ENCODE measurements at places on chromosomes 7 and 10.

GRCh38 chr7:138029126-138029525 lies 27.2 kb upstream of the CREB3L2 start:
- DNase-seq = no peak

DNA sequence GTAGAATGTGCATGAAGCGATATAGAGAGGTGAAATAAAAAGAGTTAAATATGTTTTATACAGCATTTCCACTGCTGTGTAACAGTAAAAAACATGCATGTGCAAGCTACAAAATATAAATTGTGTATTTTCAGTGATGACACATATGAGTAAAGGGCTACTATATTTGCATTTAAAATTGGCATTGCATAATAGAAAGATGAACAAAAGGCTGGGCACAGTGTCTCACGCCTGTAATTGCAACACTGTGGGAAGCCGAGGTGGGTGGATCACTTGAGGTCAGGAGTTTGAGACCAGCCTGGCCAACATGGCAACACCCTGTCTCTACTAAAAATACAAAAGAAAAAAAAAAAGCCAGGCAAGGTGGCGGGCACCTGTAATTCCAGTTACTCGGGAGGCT lies 79.8 kb upstream of the CCDC71L start:
- no peak for DNase-seq

DNA sequence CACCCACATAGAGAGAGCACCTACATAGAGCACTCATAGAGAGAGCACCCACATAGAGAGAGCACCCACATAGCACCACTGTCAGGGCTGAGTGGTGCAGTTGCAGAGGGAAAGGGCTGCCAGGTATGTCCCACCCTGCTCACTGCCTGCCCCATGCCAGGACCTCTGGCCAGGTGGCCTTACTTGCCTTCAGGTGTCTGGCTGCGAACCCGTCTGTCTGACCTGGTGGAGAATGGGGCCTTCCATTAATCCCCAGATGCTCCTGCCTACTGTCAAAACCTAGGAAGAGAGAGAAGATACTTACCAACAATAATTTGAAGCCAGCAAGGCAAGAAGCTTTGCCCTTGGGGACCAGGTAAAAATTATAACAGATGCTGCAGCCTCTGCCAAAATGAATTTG lies 51.1 kb downstream of the INSIG1 start:
- DNase-seq = no peak

DNA sequence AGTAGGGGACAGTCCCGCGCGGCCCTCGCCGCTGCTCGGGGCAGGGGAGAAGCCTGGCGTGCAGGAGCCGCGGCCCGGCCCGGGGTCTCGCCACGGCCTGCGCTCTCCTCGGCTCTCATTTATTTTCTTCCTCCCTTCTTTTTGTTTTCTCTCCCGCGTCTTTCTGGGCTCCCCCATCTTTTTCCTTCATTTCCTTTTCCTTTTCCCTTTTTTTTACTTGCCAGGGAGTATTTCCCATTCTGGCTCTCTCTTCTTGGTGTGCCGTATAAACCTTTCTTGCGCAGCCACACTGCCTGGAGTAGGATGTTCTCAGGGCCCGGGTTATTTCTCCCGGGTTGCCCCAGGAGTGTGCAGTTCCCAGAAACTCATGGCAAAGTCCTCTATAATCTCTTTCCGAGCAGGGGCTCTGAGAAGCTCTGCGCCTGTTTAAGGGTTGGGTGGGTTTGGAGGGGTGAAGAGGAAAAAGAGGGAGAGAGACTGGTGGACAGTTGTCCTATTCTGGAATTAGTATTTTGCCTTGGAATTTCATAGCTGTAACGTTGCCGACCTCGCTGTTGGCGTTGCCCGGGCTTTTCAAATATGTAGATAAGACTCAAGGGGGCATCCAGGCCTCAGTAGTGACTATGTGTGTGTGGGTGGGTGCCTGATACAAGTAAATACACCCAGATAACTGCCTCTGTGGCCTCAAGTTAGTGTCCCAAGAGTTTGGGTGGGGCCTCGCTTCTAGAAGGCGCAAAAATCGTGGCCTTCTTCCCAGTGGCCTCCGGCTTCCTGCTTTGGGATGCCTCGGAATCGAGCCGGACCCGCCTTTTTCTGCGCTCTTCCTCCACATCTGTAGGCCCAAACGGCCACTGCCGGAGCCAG lies 4.3 kb upstream of the ZNF503 start:
- no peak for DNase-seq

GRCh38 chr10:44042075-44042770 lies 342.7 kb downstream of the CXCL12 start:
- no peak for DNase-seq

DNA sequence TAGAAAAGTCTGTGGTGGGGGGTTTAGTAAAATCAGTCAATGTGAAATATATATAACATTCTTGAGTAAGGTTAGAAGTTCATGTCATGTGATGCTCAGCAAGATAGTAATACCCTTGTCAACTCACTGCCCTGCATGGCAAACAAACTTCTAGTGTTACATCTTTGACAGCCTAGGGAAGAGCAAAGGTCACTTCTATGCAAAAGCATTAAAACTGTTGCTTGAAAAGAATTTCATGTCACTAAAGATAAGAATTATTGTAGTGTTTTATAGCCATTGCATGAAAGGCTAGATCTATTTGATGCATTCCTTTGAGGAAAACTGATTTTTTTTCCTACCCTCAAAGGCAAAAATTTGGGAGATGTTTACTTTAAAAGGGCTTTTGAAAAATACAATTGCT lies 176.0 kb downstream of the SKAP2 start:
- no peak for DNase-seq

GRCh38 chr10:105969884-105970377 lies 1194.6 kb downstream of the SORCS1 start:
- no peak for DNase-seq

DNA sequence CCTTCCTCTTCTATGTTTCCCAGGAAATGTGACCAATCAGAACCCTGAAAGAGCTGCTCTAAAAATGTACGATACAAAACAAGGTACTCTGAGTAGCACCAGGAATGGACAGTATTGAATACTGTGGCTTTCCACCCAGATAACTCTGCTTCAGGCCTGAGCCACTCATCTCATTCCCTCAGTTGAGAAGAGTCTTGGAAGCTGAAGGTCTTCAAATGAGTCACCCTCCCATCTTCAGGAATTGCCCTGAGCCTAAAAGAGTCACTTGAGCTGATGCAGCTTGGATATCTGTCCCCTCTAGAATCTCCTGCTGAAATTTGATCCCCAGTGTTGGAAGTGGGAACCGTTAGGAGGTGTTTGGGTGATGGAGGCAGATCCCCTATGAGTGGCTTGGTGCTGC lies 210.4 kb downstream of the DGKI start:
- DNase-seq = no peak

DNA sequence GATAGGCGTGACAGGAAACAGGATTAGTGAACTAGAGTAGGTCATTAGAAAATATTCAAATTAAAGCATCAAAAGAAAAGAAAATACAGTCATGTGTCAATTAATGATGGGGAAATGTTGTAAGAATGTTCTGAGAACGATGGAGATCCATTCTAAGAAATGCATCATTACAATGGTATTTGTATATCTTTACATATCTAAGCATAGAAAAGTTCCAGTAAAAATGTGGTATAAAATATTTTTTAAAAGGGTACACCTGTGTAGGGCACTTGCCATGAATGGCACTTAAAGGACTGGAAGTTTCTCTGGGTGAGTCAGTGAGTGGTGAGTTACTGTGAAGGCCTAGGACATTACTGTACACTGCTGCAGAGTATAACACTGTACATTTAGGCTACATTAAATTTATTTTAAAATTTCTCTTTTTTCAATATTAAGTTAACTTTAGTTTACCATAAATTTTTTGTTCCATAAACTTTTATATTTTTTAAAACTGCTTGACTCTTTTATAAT lies 282.5 kb downstream of the BMPER start:
- DNase-seq = no peak

DNA sequence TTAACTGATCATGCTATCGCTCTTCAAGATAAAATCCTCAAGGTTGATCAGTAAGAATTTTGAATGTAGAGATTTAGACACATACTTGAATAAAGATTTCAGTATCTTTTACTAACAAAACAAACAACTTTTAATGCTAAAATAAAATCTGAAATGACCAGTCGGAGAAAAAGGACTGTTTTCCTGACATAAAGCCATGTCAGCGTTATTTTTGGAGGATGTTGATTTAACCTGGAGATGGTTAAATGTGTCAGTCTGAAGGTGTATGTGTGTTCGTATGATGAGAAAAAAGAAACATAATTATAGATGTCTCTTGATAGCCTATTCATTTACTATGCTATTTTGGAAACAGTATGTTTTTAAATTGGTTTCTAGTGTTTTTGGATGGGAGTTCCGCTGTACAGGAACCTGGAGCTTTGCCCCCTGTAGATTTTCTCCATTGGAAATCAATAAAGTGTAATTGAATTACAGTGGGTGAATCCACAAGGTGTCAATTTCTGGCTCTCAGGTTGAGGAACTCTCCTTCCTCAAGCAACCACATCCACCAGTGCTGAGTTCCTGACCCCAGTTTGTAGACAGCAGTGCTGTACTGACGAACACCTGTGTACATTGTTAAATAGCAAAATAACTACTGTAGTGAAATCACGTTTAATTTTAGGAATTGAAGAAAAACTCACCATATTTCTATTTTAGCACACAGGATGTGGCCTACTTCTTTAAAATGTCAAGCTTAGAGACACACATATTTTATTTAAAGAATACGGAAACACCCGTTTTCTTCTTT lies 670.1 kb downstream of the MAGI2 start:
- no peak for DNase-seq

DNA sequence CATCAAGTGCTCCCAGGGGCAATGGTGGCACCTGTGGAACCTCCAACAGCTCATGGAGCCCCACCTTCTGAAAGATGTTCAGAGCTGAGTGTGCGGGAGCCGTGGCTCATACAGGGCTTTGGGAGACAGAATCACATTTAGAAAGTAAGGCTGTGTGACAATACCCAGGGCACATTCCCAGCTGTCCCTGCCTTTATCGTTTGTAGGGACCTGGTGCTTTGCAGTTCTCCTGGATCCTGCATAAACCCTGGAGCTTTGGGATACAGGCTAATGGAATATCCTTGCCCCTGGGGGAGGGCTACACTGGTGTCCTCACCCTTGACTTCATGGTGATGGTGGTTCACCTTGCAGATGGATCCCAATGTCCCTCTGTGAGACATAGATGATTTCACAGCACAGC lies 134.8 kb upstream of the LAMB4 start:
- DNase-seq = no peak

DNA sequence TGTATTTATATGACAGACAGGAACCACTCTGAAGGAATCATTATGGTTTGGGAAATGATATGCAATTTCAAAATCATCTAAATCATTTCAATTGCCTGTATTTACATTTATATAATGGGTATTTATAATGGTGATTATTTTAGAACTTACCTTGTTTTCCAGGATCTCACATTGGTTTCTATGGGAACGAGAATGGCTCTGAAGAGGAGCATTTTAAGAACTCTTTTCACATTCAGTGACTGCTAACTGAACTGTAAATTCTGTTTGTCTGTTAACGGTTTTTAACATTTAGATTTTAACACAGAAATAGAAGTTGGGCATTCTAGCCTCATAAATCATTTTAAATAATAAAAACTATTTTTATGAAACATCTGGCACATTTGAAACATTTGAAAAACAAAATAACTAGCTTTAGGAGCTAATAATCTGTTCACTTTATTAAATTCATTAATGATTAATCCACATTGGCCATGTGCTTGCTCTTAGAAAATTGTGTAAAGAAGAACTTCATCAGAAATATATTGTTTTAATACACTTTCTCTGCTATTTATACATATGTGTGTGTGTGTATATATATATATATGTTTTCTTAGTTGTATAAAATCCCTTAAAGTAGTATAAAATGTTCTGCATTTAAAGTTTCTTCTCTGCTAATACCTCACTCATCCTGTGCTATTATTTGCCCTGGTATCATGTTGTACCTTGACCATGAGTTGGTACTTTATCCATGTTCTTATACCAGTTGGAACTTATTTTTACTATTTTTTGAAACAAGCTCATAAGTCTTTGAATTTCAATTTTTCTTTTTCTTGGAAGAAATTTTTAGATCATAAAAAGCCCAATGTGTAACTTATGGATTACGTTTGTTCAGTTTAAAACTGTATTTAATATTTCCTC lies 8.7 kb upstream of the SEM1 start:
- DNase-seq = no peak

GRCh38 chr10:64977915-64978314 lies 1456.7 kb downstream of the REEP3 start:
- no peak for DNase-seq

GRCh38 chr7:26627891-26628341 lies 236.5 kb downstream of the SKAP2 start:
- DNase-seq = no peak

DNA sequence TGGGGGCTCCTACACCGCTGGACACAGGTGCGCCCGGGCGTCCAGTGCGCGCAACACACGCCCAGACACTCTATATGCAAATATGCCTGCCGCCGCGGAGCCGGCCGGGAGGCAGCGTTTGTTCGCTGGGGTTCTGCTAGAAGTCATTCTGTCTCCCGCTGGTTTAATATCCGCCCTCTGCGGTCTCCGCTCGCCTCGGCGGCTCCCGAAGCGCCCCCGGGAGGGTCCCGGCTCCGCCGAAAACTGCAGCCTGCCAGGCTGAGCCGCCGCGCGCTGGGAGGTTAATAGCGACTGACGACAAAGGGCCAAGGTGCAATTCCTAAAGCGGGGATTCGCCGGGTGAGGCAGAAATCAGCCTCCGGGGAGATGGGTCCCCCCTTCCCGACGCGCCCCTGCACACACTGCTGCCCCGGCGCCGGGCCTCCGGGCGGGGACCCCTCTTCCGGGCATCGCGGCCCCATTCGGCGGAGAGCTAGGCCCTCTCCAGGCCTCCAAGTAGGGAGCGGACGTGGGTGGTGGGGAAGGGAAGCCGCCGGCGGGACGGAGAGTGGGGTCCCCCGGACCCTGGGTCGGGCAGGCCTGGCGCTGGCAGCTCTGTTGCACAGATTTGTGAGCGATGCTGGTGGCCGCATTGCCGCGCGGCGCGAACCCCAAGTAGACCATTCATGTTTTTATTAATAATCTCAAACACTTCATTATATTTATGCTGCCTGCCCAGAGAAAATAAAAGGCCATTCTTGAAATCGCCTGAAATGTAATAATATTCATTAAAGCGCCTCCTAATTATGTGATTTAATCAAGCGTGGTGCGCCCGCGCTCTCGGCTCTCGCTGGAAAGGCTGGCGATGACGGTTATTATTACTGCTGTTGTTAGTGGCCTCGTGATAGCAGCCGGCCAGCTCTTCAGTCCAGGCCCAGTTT lies 9.1 kb downstream of the EN2 start:
- peak; percentile 60 for DNase-seq
